ENCODE measurements at places on chromosomes 5 and 9.

DNA sequence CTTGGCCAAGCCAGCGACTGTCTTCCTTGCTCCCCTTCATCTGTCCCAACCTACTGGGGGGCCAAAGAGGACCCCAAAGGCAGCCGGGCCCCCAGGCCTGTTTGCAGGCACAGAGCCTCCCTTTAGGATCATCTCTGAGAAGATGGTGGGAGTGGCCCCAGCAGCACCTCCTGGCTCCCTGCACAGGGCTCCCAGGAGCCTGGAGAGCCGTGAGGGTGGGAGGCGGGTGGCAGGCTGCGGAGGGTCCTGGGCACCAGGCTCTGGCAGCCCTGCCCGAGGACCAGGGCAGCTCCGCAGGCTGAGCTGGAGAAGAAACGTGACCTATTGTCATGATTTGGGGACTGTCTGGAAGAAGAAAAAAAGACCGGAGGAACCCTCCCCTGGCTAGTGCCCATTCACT is 33.4 kb downstream of the ASS1 start:
- DNase-seq: no peak

- DNase-seq: no peak
Observed at GRCh38 chr5:180792965-180793287, 9.7 kb downstream of the MGAT1 start.

DNA sequence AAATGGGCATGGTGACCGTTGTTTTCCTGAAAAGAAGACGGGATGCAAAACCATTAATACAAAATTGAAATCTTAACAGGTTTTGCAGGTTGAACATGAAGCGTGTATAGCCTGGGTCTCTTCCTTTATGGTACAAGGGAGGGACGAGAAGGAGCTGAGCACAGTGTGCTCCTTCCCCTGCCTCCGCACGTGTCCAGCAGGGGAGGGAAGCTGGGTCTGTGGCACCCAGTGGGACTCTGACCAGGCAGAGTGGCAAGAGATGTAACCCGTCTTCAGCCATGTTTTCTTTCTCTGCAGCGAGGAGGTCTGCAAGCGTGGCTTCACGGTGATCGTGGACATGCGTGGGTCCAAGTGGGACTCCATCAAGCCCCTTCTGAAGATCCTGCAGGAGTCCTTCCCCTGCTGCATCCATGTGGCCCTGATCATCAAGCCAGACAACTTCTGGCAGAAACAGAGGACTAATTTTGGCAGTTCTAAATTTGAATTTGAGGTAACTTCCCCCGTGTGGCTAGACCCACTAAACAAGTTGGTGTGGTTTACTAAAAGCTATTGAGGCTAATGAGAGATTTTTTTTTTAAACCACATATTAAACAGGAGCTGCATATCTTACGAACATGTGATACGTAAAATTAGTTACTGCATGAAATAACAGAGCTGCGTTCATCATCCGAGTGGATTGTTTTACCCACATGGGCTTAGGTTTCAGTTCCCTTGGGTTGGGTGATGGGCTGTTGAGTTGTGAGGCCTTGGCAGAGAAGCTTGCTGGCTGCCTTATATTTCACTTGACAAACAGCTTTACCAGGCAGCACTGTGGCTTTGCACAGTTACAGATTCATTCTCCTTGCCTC is 143.7 kb downstream of the TRIO start:
- no peak for DNase-seq

- DNase-seq: no peak
Observed at GRCh38 chr5:121006217-121006616, 542.1 kb downstream of the PRR16 start.

GRCh38 chr5:34516686-34517085 is 139.4 kb upstream of the RAI14 start:
- DNase-seq: no peak

- no peak for DNase-seq
Observed at GRCh38 chr5:35047785-35048404, at the start of gene AGXT2. AGXT2 (minus strand) TSS chr5:35047949; CDS start chr5:35047892, 57 bp downstream.

DNA sequence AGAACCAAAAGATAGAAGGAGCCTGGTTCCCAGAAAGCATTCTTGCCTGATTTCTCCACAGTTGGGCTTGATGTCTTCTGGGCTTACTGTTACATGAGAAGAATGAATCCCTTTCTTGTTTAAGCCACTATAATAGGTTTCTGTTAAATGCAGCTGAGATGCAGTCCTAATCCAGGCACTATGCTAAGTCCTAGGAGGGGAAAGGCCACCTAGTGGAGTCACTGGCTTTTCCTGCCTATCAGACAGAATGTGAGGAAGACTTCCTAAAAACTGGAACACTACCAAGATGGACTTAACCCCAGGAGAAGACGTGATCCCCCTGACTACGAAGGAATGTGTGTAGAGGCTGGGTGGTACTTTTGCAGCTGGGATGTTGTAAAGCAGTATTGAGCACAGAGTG is 34.3 kb upstream of the FSD1L start:
- DNase-seq: no peak

DNA sequence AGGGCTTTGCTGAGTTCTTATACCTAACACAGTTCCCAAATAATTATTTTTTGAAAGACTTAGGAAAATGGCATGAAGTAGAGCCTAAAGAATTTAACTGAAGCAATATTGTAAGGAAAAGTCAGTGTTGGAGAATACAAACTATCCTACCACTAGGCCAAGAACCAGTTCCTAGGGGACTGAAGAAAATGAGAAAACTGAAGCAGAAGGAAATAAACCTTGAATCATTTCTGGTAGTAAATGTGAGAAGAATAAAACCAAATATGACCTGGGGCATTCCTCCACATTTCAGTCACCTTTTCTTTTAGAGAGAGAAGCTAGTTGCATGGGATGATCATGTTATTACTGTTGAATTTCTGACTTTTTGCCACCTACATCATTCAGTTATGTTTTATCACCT is 1393.9 kb upstream of the C9orf72 start:
- DNase-seq: no peak

- DNase-seq: no peak
Observed at GRCh38 chr9:134522502-134522848, 119.1 kb upstream of the COL5A1 start.

DNA sequence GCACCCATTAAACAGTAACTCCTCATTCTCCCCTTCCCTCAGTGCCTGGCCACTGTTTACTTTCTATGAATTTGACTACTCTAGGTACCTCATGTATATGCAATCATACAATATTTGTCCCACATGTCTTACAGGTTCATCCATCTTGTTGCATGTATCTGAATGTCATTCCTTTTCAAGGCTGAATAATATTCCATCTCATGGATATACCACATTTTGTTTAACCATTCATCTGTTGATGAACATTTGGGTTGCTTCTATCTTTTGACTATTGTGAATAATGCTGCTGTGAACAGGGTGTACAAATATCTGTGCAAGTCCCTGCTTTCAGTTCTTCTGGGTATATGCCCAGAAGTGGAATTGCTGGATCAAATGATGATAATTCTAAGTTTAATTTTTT is 40.9 kb downstream of the INIP start:
- DNase-seq: no peak

- no peak for DNase-seq
Observed at GRCh38 chr5:128881502-128882018, 83.7 kb upstream of the SLC27A6 start.

DNA sequence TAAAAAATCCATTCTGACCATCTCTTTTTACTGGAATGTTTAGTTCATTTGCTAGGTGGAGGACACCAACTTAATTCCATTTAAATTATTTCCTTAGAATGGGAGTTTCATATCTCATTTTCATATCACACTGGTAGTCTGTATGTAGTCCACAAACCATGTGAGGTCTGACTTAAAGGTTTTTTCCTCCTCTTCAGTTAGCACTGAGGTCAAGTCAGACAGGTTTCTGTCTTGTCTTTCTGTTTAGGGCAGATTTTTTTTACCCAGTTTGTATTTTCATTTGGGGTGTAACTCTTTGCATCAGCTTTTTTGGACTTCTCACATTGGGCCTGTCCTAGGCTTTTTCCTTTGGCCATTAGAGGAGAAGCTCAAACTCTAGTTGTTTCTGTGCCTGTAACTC is 75.3 kb downstream of the RANBP17 start:
- no peak for DNase-seq

DNA sequence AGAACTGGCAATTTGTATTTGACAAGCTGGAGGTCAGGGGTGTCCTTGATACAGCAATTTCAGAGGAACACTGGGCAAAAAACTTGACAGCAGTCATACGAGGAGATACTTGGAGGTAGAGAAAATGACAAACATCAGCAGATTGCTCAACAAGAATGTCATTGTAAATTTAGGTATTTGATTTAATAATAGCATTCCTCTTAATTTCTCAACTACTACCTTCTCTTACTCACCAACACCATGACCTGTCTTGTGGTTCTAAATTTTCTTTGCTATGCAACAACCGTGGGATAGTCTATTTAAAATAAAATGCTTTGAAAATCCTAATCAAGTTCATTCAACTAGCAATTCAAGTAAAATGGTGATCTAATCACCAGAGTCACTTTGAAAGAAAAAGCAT is 128.4 kb downstream of the DNAH5 start:
- DNase-seq: no peak

DNA sequence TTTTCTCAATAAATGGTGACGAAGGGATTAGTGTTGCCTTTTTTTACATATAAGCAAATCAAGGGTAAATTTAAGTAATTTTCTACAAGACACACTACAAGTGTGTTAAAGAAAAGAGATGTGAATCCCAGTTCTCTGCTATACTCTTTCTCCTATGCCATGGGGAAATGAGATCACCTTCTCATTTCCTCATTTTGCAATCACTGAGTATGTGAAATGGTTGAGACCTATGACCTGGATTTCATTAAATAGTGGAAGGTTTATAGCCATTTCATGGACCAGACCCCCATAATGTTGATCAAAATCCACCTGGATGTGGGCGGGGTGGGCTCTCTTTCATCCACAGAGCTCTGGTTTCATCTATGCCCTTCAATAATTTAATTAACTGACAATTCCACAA is 66.9 kb upstream of the SLIT3 start:
- no peak for DNase-seq

GRCh38 chr5:132319975-132320374 is 25.8 kb downstream of the SLC22A4 start:
- DNase-seq: no peak

DNA sequence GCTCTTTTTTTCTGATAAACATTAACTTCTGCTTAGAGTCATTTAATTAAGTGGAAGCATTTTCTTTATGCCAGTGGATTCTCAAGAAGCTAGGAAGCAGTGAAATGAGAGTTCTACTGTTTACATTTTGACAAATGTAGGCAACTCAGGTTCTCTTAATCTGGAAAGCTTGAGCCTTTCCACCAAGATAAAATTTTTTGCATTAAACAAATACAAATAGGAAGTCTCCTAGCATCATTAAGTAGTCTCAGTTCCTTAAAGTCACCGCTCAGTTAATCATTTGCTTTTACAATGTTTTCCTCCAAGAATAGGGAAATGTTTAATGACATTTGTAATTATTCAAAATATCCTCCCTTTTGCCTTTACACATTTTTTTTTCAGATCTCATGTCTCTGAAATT is 290.4 kb upstream of the PDE4D start:
- no peak for DNase-seq

DNA sequence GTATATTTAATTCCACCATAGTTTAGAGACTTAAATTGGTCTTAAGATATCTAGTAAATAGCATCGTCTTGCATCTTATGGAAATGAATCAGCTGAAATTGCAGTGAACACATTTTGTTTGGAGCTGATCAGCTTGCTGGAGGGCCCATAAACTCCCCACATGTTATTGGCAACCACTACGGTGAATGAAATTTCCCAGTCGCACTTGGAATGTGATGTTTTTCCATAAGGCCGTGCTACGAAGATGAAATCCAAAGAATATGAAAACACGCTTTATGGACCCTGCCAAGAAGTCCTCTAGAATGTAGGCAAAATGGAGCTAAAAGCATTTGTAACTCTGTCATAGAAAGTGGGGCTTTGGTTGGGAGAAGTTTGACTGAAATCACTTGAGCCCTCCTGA is 572.1 kb downstream of the ACTL7B start:
- DNase-seq: no peak

GRCh38 chr9:123735376-123735775 is 194.6 kb downstream of the DENND1A start:
- no peak for DNase-seq

DNA sequence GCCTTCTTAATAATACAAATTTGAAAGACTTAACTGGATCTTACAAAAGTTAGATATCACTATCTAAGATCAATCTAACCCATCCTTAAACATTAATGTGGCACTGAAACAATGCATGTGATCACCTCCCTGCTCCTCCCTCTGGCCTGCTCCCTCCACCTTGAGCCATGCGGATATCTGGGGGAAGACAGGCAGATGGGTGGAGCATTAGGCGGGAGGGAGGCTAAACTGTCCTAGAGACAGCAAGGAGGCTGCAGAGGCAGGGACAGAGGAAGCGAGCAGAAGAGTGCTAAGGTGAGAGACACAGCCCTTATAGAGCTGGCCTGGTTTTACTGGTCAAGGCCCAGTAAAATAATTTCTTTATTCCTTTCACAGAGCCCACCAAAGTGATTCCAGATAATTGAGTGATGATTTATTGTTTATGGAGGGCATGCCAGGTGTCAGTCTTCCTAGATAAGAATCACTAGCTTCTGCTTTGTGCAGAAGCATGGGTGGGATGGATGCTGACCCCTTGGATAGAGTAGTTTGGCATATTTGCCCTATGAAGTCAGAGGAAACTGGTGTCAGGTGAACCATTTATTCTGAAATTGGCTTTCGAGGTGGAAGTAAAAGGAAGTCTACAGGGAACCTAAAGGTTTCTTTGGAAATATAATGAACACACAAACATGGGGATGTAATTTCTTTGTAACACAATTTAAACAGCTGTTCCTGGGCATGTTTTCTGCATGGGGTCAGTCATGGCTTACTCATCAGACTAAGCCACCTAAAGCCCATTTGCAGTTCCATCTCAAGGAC is 188.3 kb downstream of the GNAQ start:
- no peak for DNase-seq

- DNase-seq: no peak
Observed at GRCh38 chr9:24011881-24012280, 185.8 kb upstream of the ELAVL2 start.

DNA sequence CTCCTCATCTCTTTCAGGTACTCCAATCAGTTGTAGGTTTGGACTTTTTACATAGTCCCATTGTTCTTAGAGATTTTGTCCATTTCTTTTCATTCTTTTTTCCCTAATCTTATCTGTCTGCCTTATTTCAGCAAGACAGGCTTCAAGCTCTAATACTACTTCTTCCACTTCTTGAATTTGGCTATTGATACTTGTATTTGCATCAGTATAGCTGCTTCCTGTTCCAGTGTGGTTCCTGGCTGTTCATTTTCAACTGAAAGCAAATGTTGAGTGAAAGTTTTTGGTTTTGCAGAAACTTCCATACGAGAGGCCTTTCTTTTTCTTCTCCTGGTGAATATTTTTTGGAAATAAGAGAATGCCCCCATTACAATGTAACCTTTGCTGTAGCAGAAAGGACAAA is 12.0 kb upstream of the IFNA1 start:
- DNase-seq: no peak

GRCh38 chr5:156758011-156758791 is 91.9 kb upstream of the PPP1R2B start:
- DNase-seq: no peak

GRCh38 chr9:36142510-36143244 is 6.1 kb downstream of the GLIPR2 start:
- DNase-seq: peak; percentile 28

GRCh38 chr5:172586125-172587060 is 54.7 kb upstream of the NEURL1B start:
- no peak for DNase-seq

All from CD4-positive, alpha-beta T cell treated with Interleukin-10 for 1 hour (primary cell).